ENCODE measurements at places on chromosomes 13 and 19.
A peak's percentile ranks its signal among the peaks of the same experiment; 100 is the strongest.

DNA sequence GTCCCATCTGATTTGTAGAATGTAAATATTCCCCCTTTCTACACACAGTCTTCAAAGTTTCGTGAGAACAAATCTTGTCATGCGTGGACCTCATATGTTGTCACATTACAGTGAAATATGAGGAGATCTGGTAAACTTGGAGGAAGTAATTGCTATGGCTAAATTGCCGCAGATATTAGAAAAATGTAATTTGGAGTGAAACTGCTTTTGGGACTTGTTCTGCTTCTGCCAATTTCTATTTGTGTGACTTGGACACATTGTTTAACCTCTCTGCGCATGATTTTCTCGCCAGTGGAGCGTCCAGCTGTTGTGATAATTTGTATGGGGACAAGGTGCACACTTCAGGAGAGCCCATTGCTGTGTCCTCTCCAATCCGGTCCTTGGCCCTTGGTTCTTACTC is 693.1 kb upstream of the SLC10A2 start:
- DNase-seq, result no peak

DNA sequence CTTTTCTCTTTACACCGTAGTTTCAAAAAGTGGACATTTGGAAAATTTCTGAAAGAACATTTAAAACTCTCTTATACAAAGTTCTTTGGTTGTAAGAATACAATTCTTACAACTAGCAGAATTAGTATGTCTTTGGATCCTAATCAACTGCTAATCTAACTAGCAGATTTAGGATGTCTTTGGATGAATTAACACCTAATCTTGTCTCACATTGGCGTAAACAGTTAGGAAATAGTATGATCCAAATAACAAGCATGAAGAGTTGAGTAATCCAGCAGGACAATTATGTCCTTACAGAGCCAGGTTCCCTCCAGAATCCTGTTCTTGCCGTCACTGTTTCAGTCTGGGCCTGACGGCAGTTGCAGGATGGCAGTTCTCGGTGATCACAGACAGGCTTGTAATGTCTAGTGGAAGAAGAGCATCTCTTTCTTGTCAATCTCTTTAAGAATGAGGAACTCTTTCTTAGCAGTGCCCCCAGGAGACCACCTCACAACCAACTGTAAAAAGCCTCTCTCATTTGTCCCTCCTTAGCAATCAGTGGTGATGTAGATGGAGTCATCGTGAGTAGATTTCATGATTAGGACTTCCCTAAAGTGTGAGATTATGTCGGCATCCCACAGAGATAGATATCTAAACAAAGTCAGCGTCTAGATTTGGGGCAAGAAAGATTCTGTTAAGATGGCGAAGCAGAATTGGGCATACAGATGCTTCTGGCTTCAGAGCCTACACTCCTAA is 5.7 kb upstream of the TNFSF13B start:
- no peak for DNase-seq

GRCh38 chr19:4695224-4695731 is 25.1 kb upstream of the MYDGF start:
- DNase-seq, result no peak

GRCh38 chr19:710767-711166 is 2.0 kb downstream of the PALM start:
- DNase-seq, result no peak

- DNase-seq, result peak; percentile 43
Observed at GRCh38 chr13:43095771-43096719, 72.7 kb downstream of the DNAJC15 start.

GRCh38 chr13:76863022-76863421 is 23.2 kb downstream of the KCTD12 start:
- no peak for DNase-seq

DNA sequence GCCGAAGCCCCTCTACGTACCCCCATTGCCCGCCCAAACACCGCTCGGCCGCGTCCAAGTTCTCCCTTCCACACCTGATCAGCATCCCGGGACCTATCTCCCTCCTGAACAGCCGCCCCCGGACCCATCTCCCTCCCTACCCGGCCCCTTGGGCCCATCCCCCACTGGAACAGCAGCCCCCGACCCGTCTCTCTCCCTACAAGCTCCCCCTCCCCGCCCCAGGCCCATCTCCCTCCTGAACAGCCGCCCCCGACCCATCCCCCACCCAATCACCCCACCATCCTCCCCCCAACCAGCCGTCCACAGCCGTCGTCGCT is 610 bp downstream of the ZSCAN1 start:
- no peak for DNase-seq

DNA sequence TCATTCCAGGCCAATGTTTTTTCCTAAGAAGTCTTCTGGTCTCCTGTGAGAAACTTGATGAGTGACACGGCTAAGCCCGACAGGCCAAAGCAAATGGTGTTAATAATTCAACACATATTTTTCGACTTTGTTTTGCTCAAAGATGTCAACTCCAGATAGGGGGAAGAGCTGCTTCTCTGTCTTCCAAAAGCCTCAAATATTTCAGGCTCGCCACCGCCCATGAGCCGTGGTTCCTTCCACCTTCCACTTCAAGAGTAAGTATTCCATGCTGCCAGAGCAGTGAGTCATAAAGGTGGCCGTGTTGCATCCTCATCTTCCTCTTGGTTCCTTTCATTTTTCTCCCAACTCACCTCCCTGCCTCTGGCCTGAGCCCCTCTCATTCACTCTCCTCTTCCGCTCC is 272.6 kb downstream of the EFNB2 start:
- no peak for DNase-seq

DNA sequence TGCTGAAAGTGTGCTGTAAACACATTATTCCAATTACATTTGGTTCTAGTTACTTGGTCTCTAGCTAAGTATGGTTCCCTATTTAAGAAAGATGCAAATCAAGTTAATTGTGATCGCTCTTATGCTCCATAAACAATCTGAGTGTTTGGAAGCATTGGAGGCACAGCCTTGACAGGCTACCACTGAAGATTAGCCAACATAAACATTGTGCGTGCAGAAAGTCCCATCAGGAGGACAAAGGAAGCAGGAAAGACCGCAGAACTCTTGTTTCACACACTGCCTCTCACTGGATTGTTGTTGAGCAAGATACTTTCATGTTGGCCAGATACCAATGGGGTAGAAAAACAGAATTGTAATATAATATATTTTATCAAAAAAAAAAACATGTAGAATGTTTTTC is 814.4 kb downstream of the EFNB2 start:
- peak; percentile 2 for DNase-seq

DNA sequence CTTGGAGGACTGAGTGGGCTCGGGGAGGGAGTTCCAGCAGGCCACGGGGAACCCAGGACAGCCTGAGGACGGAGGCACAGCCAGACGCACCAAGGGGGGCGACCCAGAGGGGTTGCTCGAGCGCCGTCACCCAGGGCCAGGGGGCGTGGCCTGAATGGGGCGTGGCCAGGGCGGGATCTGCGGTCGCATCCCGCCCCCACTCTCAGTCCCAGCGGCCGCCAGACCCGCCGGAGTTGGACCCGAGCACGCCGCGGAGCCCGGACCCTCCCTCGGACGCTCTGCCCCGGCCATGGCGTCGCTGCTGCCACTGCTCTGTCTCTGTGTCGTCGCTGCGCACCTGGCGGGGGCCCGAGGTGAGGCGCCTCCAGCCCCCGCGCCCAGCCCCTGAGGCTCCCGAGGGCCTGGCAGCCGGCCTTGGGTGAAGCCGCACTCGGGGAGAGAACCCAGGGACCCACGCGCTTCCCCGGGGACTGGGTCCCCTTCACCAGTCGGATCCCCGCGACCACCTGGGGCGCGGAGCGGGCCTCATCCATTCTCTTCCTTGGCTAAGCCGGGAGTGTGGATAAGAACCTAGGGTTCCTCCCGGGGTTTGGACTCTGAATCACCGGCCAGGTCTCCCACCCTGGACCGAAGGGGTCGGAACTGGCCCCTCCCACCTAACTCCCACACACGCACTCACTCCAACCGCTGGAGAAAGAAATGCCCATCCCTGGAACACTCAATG is at the start of gene CILP2:
CILP2 (plus strand) TSS at position 205 of the 724 bp plus-strand sequence; CDS start at position 290, 85 bp downstream.
- DNase-seq, result no peak

DNA sequence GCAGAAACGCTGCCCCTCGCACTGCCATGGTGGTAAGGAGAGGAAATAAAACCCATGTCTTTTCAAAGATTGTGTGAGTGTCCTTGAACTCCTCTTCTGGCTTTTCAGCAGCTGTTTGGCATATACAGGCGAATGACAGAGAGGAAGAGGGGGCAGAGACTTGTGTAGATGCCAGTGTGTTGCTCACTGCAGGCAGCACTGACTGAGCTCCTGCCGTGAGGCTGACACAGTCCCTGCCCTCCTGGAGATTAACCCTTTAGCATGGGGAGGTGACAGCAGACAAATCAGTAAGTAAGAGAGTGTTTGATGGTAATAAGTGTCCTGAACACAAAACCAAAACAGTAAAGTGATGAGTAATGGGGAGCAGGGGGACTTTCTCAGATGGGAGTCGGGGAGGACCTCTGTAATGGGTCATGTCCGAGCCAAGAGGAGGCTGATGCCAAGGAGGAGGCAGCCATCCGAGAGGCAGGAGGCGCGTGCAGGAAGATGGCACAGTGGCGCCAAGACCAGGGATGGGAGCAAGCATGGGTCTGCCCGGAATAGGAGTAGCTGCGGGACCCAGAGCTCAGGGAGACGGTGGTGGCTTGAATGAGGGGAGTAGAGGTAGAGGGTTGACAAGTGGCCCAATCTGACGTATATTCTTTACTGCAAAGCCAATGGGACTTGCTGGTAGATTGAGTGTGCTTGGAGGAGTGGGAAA is 182.2 kb downstream of the FOXO1 start:
- DNase-seq, result no peak

DNA sequence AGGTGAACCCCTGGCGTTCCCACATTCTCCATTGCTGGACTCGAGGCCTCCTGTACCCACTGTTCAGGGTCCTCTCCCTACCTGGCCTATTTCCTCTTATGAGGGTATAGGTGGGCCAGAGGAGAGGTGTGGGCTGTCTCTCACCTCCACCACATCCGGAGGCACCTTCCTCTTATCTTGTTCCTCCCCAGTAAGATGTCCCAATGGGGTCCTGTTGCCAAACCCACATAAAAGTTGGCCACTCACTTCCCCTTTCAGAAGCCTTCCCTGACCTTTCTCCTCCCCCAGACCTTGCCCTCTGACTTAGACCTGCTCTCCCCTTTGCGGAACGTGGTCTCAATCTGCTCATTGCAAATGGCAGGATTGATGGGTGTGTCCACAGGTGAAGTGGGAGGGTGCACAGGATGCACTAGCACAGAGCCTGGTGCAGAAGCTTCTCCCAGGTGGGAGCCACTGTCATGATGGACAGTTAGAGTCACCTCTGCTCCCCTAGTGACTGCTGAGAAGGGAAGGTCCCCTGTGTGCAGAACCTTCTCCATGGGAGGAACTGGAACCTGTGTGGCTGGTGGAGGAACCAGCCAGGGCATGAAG is 1.3 kb downstream of the CYP4F3 start:
- no peak for DNase-seq

- no peak for DNase-seq
Observed at GRCh38 chr13:39840201-39840600, 184.7 kb downstream of the COG6 start.

- DNase-seq, result no peak
Observed at GRCh38 chr13:78680115-78680561, 21.2 kb upstream of the OBI1 start.

DNA sequence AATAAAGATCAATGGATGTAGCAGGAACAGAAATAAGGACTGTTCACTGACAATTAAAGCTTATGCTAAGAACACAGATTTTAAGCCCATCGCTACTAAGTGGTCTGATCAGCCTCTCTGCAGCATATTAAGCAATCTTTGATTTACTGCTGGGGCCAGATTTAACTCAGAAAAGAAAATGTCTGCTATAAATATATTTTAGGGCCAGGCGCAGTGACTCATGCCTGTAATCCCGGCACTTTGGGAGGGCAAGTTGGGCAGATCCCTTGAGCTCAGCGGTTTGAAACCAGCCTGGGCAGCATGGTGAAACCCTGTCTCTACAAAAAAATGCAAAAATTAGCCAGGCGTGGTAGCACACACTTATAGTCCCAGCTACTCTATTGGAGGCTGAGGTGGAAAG is 43.0 kb downstream of the METTL21C start:
- DNase-seq, result peak; percentile 95

DNA sequence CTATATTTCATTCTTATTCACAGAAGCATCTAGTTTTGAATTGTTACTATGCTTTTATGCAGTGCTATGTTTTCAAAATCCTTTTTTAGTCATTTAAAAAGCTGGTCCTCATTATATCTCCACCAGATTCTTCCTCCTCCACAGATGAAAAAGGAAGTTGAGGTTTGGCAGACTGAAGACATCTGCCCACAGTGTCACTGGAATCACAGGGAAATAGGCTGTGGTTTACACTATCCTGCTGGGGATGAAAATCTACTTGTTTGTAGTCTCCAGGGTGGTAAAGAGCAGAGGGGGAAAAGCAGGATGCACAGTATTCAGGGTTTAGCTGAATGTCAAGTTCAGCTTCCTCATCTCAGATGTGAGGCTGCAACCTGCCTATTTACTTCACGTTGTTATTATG is 351.2 kb downstream of the DNAJC15 start:
- DNase-seq, result peak; percentile 53

DNA sequence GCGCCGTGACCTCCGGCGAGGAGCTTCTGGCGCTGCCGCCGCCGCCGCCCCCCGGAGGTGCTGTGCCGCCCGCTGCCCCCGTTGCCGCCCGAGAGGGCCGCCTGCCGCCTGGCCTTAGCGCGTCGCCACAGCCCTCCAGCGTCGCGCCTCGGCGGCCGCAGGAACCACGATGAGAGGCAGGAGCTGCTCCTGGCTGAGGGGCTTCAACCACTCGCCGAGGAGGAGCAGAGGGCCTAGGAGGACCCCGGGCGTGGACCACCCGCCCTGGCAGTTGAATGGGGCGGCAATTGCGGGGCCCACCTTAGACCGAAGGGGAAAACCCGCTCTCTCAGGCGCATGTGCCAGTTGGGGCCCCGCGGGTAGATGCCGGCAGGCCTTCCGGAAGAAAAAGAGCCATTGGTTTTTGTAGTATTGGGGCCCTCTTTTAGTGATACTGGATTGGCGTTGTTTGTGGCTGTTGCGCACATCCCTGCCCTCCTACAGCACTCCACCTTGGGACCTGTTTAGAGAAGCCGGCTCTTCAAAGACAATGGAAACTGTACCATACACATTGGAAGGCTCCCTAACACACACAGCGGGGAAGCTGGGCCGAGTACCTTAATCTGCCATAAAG is 4.8 kb downstream of the PDX1 start:
- no peak for DNase-seq

DNA sequence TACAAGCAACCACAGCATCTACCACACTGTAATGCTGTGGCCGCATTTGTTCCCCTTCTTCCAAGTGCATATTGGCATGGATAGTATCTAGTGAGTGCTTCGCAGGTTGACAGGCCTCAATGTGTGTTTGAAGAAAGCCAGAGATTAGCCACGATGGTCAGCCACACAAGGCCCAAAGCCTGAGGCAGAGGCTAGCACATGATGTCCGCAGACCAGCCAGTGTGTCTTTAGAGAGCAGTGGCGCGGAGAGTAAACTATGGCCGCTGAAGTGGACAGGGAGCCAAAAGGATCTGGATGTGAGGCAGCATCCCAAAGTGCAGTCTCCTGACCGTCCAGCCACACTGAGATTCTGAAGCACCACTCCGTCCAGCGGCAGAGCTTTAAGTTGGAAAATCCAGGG is 36.0 kb downstream of the BRD4 start:
- DNase-seq, result peak; percentile 56
